ENCODE measurements at places on chromosomes 13 and 19.

- DNase-seq = no peak
Observed at GRCh38 chr13:107881362-107881761, 334.0 kb downstream of the LIG4 start.

- peak; percentile 46 for DNase-seq
Observed at GRCh38 chr13:48158290-48158689, 63.4 kb upstream of the MED4 start.

- no peak for DNase-seq
Observed at GRCh38 chr13:66501181-66501580, 729.0 kb downstream of the PCDH9 start.

DNA sequence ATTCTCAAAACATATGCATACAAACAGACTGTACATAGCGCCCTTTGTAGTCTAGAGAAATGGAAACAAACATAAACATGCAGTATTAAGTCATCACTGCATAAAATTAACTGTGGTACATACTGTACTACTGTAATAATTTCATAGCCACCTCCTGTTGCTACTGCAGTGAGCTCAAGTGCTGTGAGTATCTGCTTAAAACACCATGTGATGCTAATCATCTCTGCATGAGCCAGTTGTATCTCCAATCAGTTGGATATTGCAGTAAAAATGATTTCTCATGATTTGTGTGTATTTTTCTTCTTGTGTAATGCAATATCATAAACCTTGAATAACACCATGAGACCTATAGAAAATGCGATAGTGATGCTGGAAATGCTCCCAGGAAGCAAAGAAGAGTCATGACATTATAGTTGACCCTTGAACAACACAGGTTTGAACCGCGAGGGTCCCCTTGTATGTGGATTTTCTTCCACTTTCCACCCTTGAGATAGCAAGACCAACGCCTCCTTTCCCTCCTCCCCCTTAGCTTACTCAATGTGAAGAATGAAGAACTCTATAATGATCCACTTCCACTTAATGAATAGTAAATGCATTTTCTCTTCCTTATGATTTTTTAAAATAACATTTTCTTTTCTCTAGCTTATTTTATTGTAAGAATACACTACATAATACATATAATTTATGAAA, 4.1 kb downstream of the TNFSF13B start:
- no peak for DNase-seq

GRCh38 chr13:37303606-37304005, 198.1 kb upstream of the CSNK1A1L start:
- no peak for DNase-seq

DNA sequence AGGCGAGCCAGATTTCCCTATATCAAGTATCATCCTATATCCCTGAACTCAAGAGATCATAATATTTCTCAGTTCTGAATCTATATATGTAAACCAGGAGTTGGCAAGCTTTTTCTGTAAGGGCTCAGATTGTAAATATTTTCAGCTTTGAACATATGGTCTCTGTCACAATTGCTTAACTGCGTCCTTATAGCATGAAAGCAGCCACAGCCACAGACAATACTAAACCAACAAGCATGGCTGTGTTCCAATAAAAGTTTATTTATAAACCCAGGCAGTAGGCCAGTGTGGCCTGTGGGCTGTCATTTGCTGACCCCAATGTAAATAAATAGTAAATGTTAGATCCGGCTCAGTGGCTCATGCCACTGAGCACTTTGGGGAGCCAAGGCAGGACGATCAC, 12.2 kb upstream of the MYH14 start:
- DNase-seq = no peak

- DNase-seq = no peak
Observed at GRCh38 chr13:27200413-27201070, 28.9 kb upstream of the USP12 start.

DNA sequence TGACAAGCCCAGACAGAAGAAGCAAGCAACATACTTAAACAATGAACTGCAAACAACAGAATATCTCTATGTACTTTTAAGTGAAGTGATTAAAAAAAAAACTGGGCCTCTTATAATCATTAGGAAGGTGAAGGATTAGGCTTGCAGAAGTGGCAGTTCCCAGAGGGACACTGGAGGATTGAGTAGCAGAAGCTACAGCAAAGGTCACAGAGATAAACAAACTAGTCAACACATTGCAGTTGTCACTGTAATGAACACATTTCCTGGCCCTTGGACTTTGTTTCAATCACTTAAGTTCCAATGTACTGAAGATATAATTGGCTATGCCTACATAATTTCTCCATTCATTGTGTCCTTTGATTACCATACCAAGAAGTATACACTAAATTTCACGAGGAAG, 1498.8 kb downstream of the SLITRK5 start:
- DNase-seq = no peak

DNA sequence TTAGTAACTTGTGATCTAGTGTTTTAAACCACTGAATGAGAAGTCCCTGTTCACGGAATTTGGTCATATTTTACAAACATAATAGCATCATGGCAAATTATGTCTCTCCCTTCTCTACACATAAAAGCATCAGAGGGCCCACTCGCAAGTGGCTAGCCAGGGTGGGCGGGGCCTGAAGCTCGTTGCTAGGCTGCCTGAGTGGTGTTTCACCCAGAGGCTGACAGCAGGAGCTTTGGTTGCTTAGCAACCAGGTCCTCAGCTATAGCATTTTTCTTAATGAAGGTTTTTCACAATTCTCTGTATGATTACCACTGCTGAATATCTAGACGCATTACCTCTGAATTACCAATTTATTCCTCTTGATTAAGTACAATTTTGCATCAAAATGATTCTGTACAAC, 126.5 kb downstream of the NALCN start:
- peak; percentile 27 for DNase-seq

- DNase-seq = no peak
Observed at GRCh38 chr13:43377149-43377548, 353.8 kb downstream of the DNAJC15 start.

DNA sequence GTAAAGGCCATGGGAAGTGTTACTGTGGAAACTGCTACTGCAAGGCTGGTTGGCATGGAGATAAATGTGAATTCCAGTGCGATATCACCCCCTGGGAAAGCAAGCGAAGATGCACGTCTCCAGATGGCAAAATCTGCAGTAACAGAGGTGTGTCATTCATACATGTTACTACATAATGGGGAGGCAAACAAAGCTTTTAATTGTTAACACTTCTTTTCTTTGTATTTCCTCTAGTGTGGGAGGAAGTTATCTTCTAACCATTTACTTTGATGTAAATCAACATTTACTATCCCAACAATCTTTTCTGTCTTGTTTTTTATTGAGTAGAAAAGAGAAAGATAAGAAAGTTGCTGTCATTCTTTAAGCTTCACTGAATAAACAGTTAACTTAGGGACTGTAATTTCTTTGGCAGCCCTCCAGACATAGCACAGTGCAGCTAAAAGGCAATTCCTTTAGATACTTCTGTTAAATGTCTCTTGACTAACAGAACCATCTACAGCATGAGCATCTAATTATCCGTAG, 126.9 kb downstream of the ITGBL1 start:
- no peak for DNase-seq

- no peak for DNase-seq
Observed at GRCh38 chr13:91236921-91237320, 110.6 kb upstream of the MIR17HG start.

DNA sequence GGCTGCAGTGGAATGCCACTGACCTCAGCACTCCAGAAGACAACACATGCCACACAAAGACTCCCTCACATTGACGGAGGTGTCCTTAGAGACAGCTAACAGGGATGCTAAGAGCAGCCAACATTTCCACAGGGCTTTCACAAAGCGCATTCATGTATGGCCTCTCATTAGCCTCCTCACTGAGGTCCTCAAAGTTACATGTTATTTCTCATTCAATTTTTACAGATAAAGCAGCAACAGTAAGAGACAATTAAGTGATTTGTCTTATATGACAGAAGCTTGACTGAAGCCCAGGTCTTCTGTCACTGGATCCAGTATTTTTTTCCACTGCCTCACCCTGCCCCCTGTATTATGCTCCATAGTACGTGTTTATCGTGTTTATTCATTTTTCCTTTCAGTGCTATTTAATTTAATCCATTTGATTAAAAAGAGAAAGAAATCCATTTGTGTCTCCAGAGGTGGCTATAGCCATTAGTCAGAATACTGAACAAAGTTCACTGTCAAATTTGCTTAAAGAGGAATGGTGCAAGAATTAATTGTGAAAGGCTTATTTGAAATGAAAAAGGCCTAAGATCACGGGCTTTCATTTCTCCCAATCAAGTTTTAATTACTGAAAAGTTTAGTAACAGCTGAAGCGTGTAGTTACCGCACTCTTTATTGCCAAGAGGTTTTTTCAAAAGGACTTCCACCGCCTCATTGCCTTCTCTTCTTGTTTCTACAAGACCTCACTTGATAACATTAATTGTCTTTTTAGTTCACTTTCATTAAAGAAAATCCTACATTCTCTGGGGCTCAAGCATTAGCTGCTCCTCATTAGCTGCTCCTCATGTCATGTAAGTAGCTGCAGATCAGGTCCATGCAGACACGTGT, 115.0 kb downstream of the COG6 start:
- DNase-seq = no peak

DNA sequence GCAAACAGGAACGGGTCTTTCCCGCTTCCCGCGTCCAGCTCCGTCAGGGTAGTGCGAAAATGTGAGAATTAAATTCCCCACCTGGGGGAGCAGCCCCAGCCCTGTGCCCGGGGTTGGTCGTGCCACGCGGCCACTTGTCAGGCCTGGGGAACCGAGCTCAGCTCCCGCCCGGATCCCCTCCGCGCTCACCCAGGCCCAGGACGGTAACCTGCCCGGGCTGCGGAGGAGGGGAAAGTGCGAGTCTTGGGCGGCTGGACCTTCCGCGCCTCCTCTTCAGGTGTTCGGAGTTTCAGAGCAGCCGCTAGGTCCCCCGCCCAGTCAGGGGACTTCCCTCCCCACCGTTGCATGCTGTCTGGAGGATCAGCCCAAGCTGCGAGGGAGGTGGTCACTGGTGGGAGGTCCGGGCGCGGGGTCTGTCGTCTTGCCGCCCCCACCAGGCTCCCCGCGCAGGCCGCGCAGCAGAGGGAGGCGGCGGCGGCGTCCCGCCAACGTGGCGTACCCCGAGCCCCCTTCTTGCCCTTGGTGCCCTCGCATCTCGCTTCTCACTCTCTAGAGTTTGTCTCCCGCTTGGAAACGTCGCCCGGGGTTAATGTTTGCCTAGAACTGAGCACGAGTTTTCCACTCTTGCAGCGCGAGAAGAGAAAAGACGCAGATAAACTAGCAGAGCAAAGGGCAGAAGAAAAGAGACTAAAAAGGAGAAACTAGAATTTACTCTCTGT, 8.1 kb downstream of the URAD start:
- no peak for DNase-seq

DNA sequence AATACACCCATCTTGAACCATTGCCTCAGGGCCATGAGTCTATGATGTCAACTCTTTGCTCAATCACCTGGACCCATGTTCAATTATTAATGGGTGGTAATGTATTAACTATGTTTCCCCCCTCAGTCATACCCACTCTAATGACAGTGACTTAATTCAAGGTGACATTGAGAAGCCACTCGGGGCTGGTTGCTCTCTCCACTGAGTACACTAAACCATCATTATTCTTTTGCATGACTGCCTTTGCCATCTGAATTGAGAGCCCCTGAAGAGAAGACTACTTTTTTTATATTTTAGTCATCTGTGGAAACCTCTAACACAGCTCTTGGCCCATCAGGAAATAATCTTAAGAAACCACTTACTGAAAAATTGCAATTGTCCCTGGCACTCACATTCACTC, 139.2 kb upstream of the SOX21 start:
- DNase-seq = no peak

DNA sequence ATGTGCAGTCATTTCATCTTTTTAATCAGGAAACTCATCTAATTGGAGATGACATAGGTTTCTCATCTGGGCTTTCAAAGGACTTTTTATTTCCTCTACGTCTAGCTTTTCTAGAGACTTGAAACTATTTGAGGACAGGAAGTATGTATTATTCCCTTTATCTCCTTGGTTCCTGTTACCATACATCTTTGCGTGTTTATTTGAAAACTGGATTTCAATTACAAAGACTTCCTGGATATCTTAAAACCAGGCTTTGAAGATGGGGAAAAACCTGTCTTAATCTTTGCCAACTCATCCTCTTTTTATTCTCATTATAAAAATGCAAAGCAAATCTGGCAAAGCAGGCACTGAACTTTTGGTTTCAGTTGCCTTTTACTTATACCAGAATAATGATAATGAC, 130.5 kb downstream of the LMO7 start:
- DNase-seq = no peak

DNA sequence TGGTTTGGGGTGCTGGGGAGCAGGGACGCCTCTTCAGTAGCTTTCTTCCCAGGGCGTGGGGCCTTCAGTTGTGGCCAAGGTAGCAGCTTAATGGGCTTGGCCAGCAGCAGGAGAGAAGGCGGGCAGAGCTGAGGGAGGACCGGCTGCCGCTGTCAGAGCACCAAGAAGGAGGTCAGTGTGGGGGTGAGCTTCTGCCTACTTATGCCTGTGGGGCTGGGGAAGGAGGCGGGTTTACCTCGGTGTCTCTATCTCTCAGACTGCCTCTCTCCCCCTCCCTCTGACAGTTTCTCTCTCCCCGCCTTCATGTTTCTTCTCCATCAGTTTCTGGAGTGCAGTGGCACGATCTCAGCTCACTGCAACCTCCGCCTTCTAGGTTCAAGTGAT, at the start of gene CAPN12:
CAPN12 (minus strand) TSS at position 177 of the 384 bp plus-strand sequence. CDS start 309 bp downstream, outside the sequence.
- no peak for DNase-seq

DNA sequence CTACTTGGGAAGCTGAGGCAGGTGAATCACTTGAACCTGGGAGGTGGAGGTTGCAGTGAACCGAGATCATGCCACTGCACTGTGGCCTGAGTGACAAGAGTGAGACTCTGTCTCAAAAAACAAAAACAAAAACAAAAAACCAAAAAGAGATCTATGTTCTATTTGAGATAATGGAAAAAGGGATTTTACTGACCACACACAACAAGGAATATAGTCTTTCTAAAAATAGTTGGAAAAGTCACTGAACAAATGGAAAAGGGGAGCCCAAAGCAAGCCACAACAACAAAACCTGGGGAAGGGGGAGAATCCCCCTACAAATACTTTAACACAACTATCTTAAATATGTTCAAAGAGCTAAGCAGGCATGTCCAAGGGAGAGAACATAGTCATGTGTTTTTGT, 37.3 kb downstream of the ZNF558 start:
- no peak for DNase-seq

DNA sequence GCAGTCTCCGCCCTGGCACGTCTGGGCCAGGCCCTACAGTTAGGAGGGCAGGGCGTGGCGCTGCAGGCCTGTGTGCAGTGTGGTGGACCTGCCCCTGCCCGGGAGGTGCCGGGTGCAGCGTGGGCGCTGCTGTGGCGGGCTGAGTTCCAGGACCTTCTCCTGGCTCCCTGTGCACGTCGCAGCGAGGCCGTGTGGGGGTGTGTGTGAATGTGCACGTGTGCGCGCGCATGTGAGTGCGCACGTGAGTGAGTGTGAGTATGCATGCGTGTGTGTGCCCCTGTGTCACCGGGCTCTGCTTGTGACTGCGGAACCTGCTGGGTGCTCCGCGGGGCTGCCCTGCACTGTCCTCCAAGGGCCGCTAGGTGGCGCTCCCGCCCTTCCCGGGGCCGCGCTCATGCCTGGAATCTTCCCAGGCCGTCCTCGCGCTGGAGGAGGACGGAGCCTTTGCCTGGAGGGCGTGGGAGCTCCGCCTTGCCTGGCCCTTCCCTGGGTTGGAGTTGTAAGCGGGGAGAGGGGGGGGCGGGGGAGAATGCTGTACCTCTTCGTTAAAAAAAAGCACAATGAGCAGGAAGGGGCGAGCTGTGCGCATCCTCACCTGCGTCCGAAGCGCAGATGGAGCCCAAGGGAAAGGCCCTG, 79.3 kb downstream of the KDM4B start:
- peak; percentile 57 for DNase-seq

GRCh38 chr13:65456150-65456912, 1773.8 kb downstream of the PCDH9 start:
- DNase-seq = no peak
